Nasal cavity respiratory epithelium epithelial cell of viscerocranial mucosa (primary cell): ENCODE measurements at places on chromosomes 6 and 20. TPM values are rescaled to one million over a fixed set of nuclear protein-coding genes. Genes with fewer than 3 reads are reported as not detected.

ZBTB2 gene
- 10.3 and 17.1 TPM in 2 replicates for total RNA-seq

RUNX2 gene
- 0.34 and 5.2 TPM in 2 replicates for total RNA-seq

C20orf141 gene
- total RNA-seq: not detected in 2 replicates

DNAH8 gene
- under 0.01 TPM in 2 replicates for total RNA-seq
